ENCODE measurements at places on chromosomes 16 and 17. TPM values are rescaled to one million over a fixed set of nuclear protein-coding genes. Genes with fewer than 3 reads are reported as not detected.

RNF112 gene
- 1.5 TPM for polyA plus RNA-seq

SUZ12 gene
- polyA plus RNA-seq, result 26.4 TPM

FOXC2 gene
- polyA plus RNA-seq, result 1.5 TPM

NAGPA gene
- 9.7 TPM for polyA plus RNA-seq

PRSS8 gene
- polyA plus RNA-seq, result not detected

FBXW10B gene
- 0.11 TPM for polyA plus RNA-seq

SLC5A11 gene
- not detected for polyA plus RNA-seq

ADAMTS18 gene
- not detected for polyA plus RNA-seq

HID1 gene
- 0.27 TPM for polyA plus RNA-seq

LRRC37A gene
- polyA plus RNA-seq, result 0.84 TPM

SYCE1L gene
- not detected for polyA plus RNA-seq

HS3ST3A1 gene
- 13.1 TPM for polyA plus RNA-seq

PRR35 gene
- polyA plus RNA-seq, result not detected

MT1A gene
- 4.8 TPM for polyA plus RNA-seq

SLC38A8 gene
- polyA plus RNA-seq, result not detected

CPHXL2 gene
- polyA plus RNA-seq, result not detected

TBC1D3C gene
- polyA plus RNA-seq, result not detected

TMEM132E gene
- polyA plus RNA-seq, result not detected

NLRC3 gene
- polyA plus RNA-seq, result not detected

SDR42E2 gene
- polyA plus RNA-seq, result not detected

CDK10 gene
- polyA plus RNA-seq, result 27.3 TPM

DHRS7C gene
- not detected for polyA plus RNA-seq

RRAD gene
- 7.8 TPM for polyA plus RNA-seq

CAPNS2 gene
- polyA plus RNA-seq, result not detected

IGFALS gene
- not detected for polyA plus RNA-seq

DBF4B gene
- 2.2 TPM for polyA plus RNA-seq

AGRP gene
- not detected for polyA plus RNA-seq

MT3 gene
- not detected for polyA plus RNA-seq

RNF222 gene
- not detected for polyA plus RNA-seq

MYLK3 gene
- polyA plus RNA-seq, result 0.01 TPM

OR4D1 gene
- polyA plus RNA-seq, result not detected

IRX6 gene
- polyA plus RNA-seq, result not detected

GALR2 gene
- polyA plus RNA-seq, result not detected

SERPINF2 gene
- 0.06 TPM for polyA plus RNA-seq

MRPL12 gene
- polyA plus RNA-seq, result 46.8 TPM

IL17C gene
- polyA plus RNA-seq, result not detected

TBC1D3K gene
- polyA plus RNA-seq, result not detected

ZFP3 gene
- polyA plus RNA-seq, result 2.6 TPM

TP53TG3F gene
- polyA plus RNA-seq, result not detected

KCNG4 gene
- polyA plus RNA-seq, result not detected

RDM1 gene
- polyA plus RNA-seq, result 0.48 TPM

CES1 gene
- 15.0 TPM for polyA plus RNA-seq

ZNF19 gene
- 1.3 TPM for polyA plus RNA-seq

PEX12 gene
- polyA plus RNA-seq, result 9.7 TPM

CTCF gene
- polyA plus RNA-seq, result 20.9 TPM

WDR81 gene
- 6.6 TPM for polyA plus RNA-seq

RASL10B gene
- polyA plus RNA-seq, result 0.44 TPM

SULT1A4 gene
- polyA plus RNA-seq, result 0.63 TPM

ACD gene
- 16.1 TPM for polyA plus RNA-seq

USP43 gene
- polyA plus RNA-seq, result not detected

NETO2 gene
- 37.7 TPM for polyA plus RNA-seq

CA7 gene
- polyA plus RNA-seq, result not detected
